ENCODE measurements at places on chromosomes 3 and 15.

DNA sequence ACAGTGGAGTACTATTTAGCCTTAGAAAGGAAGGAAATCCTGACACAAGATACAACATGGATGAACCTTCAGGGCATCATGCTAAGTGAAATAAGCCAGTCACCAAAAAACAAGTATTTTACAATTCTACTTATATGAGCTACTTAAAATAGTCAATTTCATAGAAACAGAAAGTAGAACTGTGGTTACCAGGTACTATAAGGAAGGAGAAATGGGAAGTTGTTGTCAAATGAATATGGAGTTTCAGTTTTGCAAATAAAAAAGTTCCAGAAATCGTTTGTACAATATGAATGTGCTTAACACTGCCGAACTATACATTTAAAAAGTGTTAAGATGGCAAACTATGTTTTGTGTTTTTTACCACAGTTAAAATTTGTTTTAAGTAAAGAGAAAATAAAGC is 26.8 kb downstream of the TRANK1 start:
- no peak for DNase-seq

DNA sequence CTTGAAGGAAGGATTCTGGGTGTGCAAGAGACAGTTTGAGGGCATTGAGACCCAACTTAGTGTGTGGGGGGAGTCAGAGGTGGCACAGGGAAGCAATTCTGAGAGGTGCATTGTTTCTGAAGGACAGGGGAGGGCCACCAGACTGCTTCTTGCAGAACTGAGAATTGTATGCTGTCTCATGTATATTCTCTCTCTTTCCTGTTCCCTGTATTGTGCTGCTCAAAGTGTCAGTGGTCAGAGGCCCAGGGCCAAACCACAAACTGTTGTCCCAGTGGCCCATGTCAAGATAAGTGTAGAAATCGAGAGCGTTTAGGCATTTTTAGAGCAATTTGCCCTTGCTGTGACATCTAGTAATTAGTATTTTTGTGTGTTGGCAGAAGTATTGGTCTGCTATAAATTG is 567.1 kb downstream of the EDEM1 start:
- DNase-seq = no peak

DNA sequence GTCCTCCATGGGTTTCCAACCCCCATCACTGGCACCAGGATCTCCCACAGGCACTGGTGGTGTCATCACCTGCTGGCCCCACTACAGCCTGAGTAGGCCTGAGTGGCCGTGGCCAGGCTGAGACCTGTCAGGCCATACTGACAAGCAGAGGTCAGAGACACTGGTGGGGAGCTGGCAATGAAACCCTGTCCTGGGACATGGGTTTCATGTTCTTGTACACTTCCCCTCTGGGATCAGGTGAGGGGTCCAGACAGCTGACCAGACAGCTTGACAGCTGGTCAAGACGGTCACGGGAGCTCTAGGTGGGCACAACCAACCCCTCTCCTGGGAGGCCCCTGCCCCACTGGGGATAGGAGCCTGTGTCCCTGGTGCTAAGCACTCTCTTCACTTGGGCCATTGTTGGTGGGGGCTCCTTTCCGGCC is 13.1 kb downstream of the ZBTB47 start:
- DNase-seq = peak; percentile 6

DNA sequence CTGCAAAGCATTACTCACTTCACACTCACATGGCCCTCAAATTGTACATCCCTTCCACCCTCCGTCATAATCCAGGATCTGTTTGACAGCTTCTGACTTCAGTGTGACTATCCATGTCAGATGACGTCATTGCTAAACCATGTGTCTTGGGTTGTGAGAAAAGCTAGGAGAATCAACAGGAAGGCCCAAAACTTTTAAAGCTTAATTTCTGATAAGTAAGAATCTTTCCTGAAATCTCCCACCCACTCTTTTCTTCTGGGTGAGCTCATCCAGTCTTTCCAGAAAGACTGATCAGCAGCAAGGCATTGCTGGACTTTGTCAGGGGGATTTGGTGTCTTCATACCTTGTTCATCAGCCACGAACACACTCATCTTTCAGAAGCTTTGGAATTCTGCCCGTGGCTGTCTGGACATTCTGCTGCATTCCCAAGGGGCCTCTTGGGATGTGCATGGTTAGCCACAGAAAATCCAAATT is 11.5 kb upstream of the LMCD1 start:
- peak; percentile 78 for DNase-seq

- DNase-seq = no peak
These were observed 31.0 kb downstream of the ALDH1L1 start for GRCh38 chr3:126149256-126149902.

DNA sequence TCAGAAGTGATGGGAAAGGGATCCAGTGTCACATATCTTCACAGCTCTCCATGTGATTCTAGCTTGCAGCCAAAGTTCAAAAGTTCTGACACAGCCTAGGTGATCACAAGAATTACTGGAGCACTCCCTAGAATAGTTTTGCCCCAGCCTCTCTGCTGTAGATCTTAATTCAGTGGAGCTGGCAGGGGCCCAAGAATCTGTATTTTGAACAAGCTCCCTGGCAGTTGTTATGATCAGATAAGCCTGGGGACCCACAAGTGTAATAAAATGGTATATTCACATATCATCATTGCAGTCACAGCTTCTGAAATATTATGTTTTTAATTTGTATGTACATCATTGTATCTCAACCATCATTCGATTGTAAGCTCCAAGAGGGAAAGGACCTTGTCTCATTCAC is 62.3 kb downstream of the NOX5 start:
- DNase-seq = no peak

DNA sequence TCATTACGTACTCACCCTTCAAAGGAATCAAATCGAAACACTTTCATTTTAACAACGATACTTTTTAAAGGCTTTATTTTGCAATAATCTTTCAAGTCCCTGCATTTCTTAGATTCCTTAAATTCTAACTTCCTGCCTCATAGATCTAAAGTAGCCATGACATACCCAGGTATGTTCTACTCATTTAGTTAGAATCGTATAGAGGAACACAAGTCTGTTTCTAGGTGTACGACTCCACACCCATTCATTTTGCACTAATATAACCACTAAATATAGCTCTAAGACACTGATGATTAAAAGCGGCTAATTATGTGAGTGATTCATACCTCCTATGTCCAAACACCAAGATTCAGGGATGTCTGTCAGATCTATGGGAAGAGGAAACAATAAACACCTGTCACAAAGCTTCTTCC is 1.3 kb downstream of the ATP13A3 start:
- peak; percentile 40 for DNase-seq

DNA sequence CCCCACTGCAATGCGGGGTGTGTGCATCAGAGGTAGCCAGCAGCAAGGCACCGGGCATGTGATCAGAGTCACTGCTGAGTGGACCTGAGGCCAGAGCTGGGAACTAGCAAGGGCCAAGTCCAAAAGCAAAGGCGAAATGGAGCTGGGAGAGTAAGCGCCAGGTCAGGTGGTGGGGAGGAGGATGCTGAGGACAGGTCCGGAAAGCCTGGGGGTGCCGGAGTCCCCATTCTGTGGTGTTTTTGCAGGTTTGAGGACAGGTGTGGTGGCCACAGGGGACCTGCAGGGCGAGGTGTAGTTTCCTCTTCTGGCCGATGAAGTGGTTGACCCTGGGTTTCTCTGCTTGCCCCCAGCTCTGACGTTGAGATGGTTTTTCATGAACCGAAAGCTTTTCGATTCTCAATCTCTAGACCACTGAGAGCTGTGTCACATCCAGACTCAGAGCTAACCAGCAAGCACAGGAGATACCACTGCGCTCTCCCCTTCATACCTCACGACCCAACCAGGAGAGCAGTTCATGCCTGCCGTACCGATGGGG is 35.0 kb upstream of the HES1 start:
- no peak for DNase-seq

- peak; percentile 93 for DNase-seq
These were observed 6.3 kb upstream of the PKM start for GRCh38 chr15:72237029-72237852.

GRCh38 chr3:177731644-177732268 is 534.5 kb upstream of the TBL1XR1 start:
- DNase-seq = peak; percentile 33

Measured in GM03348 (cell line).